ENCODE measurements at places on chromosomes 11 and 22. TPM values are rescaled to one million over a fixed set of nuclear protein-coding genes. Genes with fewer than 3 reads are reported as not detected.

DNA sequence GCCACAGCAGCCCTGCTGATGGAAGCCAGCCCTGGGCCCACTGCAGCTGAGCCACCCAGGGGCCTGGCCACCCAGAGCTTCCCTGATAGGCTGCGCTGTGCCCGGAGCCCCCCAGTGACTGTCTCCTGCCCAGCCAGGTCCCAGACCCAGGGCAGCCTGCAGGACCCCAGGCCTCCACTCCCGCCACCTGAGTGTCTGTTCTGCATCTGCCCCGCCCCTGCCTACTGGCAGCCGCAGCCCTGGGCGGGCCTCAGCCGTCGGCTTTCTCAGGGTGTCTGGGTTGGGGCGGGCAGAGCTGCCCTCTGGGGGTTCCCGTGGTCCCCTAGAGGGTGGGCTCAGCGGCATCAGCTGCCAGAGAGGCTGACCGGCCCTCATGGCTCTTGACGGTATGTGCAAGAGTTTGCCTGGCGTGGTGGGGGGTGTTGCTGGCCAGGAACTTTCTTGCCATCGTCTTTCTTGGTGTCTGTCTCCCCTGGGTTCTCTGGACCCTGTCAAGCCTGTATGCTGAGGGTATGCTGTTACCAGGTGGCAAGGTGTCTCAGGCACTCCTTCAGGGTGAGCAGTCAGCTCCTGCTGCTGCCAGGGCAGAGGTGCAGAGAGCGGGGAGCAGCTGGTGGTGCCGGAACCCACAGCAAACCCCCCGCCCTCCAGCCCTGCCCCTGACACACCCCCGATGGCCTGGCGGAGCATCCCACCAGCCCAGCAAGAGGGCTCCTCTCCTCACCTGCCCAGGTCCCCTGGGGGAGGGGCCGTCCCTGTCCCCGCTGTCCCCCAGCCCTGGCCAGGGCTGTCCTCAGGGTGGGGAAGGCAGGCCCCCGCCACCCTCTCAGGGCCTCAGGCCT is 12.2 kb upstream of the PIM3 start:
- no peak overlapping the region for H3K27ac ChIP-seq
- DNase-seq: no peak
- H3K36me3 ChIP-seq: no peaks in the 10 kb centered on the region
- peaks cover 12% of the 10 kb centered on the region for H3K4me1 ChIP-seq

DNA sequence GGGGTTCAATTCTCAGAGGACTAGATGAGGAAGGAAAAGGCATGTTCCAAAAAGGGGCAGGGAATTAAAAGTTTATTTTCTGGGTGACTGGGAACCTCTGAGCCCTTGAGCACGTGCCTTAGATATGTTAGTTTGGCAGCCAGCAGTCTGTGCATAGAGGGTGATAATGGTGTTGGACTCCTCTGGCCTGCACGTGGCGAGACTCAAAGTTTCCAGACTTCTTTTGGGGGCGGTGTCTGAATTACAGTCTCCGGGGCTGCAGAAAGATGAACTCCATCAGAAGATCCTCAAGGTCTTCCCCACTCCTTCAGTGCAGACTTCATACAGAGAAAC is 861 bp upstream of the ZNRF3 start:
- peak; percentile 2 for DNase-seq
- H3K4me1 ChIP-seq: peaks cover 10% of the 10 kb centered on the region
- peak overlapping the region; percentile 59 for H3K4me3 ChIP-seq
- no peak overlapping the region for H3K27ac ChIP-seq

Gene MYEOV
- not detected for polyA plus RNA-seq

GRCh38 chr11:134138376-134138775 is 69.5 kb downstream of the JAM3 start:
- no peaks in the 10 kb centered on the region for H3K4me1 ChIP-seq
- DNase-seq: no peak
- H3K36me3 ChIP-seq: no peaks in the 10 kb centered on the region
- peaks cover 4% of the 10 kb centered on the region for H3K27me3 ChIP-seq
- H3K4me3 ChIP-seq: no peak overlapping the region
- H3K27ac ChIP-seq: no peak overlapping the region

- H3K4me1 ChIP-seq: peaks cover 23% of the 10 kb centered on the region
- H3K36me3 ChIP-seq: no peaks in the 10 kb centered on the region
- peak overlapping the region; percentile 20 for H3K4me3 ChIP-seq
These were observed 79.3 kb upstream of the SORL1 start for GRCh38 chr11:121372671-121373429.

- no peaks in the 10 kb centered on the region for H3K4me1 ChIP-seq
- DNase-seq: no peak
- H3K27me3 ChIP-seq: no peaks in the 10 kb centered on the region
- H3K36me3 ChIP-seq: no peaks in the 10 kb centered on the region
- no peak overlapping the region for H3K4me3 ChIP-seq
These were observed 44.6 kb downstream of the PHF21B start for GRCh38 chr22:44965171-44965570.

Gene OR4A16
- not detected for polyA plus RNA-seq

GRCh38 chr11:79291948-79292347 is 148.9 kb downstream of the TENM4 start:
- no peaks in the 10 kb centered on the region for H3K27me3 ChIP-seq
- H3K4me1 ChIP-seq: no peaks in the 10 kb centered on the region
- H3K4me3 ChIP-seq: no peak overlapping the region
- no peaks in the 10 kb centered on the region for H3K36me3 ChIP-seq

Measured in CD4-positive, CD25-positive, alpha-beta regulatory T cell (primary cell).